Activated CD4-positive, alpha-beta memory T cell treated with anti-CD3 and anti-CD28 coated beads for 36 hours (primary cell): ENCODE measurements at places on chromosomes 5 and 9. TPM values are rescaled to one million over a fixed set of nuclear protein-coding genes. Genes with fewer than 3 reads are reported as not detected.

C5orf34 gene
- total RNA-seq, result 11.8 TPM

SLC12A2 gene
- 9.9 TPM for total RNA-seq

ABL1 gene
- total RNA-seq, result 24.8 TPM

WDR31 gene
- 2.4 TPM for total RNA-seq

TAF1L gene
- 0.05 TPM for total RNA-seq

EIF4E1B gene
- total RNA-seq, result not detected

ENG gene
- total RNA-seq, result 12.2 TPM

GRCh38 chr5:1155191-1156032, 43.5 kb upstream of the SLC12A7 start:
- H3K4me3 ChIP-seq, result no peak overlapping the region
- no peaks in the 10 kb centered on the region for H3K36me3 ChIP-seq
- no peak for DNase-seq
- peaks cover 3% of the 10 kb centered on the region for H3K4me1 ChIP-seq

DNA sequence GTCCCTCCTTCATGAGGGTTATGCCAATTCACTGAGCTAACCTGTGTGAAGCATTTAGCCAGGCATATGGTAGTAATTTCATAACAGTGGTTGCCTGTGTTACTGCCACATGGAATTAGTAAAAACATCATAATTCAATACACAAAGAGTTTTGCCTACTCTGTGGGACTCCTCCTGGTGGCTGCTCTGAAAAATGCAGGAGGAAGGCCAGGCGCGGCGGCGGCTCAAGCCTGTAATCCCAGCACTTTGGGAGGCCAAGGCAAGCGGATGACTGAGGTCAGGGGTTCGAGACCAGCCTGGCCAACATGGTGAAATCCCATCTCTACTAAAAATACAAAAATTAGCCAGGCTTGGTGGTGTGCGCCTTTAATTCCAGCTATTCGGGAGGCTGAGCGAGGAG, 547.3 kb downstream of the CDK5RAP2 start:
- no peaks in the 10 kb centered on the region for H3K27me3 ChIP-seq
- DNase-seq, result no peak
- H3K27ac ChIP-seq, result no peak overlapping the region
- H3K36me3 ChIP-seq, result no peaks in the 10 kb centered on the region
- H3K4me1 ChIP-seq, result no peaks in the 10 kb centered on the region
- H3K4me3 ChIP-seq, result no peak overlapping the region

DNA sequence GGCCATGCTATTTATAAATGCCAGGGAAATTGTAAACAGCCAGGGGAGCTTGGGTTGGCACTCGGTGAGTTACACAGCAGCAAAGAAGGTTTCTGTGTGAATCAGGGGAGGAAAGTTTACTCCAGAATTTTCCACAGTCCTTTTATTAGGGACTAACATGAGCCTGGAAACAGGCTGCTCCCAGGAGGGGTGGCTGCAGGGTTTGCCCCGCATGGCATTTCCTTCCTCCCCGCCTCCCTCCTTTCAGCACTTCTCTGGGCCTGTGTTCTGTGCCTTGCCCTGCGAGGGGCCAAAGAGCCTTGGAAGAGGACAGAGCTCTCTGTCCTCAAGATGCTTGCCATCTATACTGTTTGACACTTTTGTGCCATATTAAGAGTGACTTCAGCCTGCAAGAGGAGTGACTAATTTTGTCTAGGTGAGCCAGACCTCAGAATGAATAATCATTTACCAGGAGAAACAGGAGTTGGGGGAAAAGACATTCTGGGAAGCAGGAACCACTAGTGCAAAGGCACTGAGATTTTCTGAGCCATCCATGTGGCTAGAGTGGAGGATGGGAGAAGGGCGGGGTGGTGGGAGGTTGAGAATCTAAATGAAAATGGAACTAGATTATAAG, 1.8 kb downstream of the GSN start:
- H3K4me3 ChIP-seq, result no peak overlapping the region
- H3K27ac ChIP-seq, result no peak overlapping the region
- peaks cover 13% of the 10 kb centered on the region for H3K4me1 ChIP-seq
- DNase-seq, result no peak

DNA sequence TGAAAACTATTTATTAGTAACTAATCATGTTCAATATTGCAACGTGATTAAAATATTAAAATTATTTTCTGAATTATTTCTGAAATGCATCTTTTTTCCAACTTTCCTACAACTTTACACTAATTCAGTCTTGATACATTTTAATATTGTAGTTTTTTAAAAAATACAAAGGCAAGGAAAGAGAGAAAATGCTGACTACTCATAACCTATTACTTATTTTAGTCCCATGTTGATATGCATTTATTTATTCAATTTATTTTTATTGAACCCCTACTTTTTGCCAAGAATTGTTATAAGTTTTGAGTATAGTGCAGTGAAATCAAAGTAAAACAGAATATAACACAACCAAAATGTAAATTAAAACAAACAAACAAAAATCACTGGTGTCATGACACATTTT, 978.2 kb downstream of the CDH9 start:
- H3K4me3 ChIP-seq, result no peak overlapping the region
- no peak overlapping the region for H3K27ac ChIP-seq
- H3K4me1 ChIP-seq, result no peaks in the 10 kb centered on the region
- H3K27me3 ChIP-seq, result no peaks in the 10 kb centered on the region
- no peak for DNase-seq
- no peaks in the 10 kb centered on the region for H3K36me3 ChIP-seq

- H3K27me3 ChIP-seq, result no peaks in the 10 kb centered on the region
- H3K4me3 ChIP-seq, result no peak overlapping the region
- H3K36me3 ChIP-seq, result no peaks in the 10 kb centered on the region
- no peak overlapping the region for H3K27ac ChIP-seq
- DNase-seq, result no peak
These were observed 91.5 kb downstream of the SPRY4 start for GRCh38 chr5:142233083-142234032.

- H3K36me3 ChIP-seq, result no peaks in the 10 kb centered on the region
- peaks cover 4% of the 10 kb centered on the region for H3K4me1 ChIP-seq
- H3K27me3 ChIP-seq, result peaks cover 11% of the 10 kb centered on the region
These were observed 147.5 kb upstream of the CDKN2B start for GRCh38 chr9:22156586-22156985.

DNA sequence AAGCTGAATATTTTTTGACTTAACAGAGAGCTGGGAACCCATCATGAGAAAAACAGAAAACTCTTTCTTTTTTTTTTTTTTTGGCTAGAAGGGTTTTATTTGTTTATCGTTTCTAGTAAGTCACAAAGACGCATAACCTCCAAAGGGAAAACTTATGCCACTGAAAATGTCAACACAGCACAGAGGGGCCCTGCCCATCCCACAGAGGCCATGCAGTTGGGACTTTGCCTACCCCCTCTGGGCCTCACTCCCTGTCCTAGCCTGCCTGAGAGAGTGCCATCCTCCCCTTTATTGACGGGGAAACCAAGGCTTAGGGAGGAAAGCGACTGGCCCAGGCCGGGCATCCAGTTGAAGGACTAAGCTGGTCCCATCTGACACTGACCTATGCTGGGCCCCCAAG, 74.7 kb downstream of the VAV2 start:
- H3K27me3 ChIP-seq, result peaks cover 4% of the 10 kb centered on the region
- H3K36me3 ChIP-seq, result no peaks in the 10 kb centered on the region
- no peak for DNase-seq
- H3K4me3 ChIP-seq, result no peak overlapping the region
